ENCODE measurements at places on chromosomes 11 and 22.

DNA sequence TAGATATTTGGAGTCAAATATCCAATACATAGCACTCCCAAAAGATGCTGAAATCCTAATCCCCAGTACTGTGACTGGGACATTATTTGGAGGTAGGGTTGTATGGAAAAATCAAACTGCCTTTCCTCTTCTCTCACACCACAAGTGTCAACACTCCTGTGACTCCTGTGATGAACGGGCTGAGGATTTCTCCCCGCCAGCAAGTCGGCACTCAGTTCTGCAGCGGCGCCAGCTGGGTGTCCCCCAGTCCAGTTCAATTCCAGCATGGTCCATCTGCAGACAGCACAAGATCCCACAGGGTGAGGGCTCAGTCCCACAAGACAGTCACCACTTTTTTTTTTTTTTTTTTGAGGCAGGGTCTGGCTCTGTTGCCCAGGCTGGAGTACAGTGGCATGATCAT, 4.3 kb upstream of the PARVB start:
- no peak for DNase-seq

DNA sequence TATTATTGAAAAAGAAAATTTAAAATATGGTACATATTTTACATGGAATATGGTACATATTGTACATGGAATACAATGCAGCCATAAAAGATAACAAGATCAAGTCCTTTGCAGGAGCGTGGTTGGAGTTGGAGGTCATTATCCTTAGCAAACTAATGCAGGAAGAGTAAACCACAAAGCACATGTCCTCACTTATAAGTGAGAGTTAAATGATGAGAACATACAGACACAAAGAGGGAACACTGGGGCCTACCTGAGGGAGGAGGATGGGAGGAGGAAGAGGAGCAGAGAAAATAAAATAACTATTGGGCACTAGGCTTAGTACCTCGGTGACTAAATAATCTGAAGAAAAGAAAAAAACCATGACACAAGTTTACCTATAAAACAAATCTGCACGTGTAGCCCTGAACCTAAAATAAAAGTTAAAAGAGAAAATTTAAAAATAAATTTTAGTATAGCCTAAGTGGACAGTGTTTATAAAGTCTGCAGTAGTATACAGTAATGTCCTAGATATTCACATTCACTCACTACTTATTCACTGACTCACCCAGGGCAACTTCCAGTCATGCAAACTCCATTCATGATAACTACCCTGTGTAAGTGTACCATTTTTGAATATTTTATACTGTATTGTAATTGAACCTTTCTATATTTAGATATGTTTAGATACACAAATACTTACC, 204.4 kb downstream of the FAM76B start:
- no peak for DNase-seq

DNA sequence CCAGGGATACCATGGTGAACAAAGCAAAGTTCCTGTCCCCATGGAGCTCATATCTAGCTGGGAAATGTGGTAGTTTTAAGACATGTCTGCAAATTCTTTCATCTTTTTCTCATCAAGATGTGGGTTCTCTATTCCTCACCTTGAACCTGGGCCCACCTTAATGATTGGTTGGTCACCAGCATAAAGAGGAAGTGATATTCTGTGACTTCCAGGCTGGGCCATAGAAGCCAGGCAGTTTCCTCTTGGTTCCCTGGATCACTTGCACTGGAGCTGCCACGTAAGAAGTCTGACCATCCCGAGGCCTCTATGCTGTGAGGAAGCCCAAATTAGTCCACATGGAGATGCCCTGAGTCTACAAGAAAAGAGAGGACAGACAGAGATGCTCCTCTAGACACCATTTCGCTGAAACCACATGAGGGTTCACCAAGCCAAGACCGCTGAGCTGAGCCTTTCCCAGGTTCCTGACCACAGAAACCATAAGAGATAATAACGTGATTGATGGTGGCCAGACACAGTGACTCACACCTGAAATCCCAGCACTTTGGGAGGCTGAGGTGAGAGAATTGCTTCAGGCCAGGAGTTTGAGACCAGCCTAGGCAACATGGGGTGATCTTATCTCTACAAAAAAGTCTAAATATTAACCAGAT, 119.5 kb upstream of the ISX start:
- DNase-seq, result no peak

GRCh38 chr22:38213990-38214301, 12.2 kb downstream of the MAFF start:
- no peak for DNase-seq
